Activated CD4-positive, alpha-beta T cell treated with anti-CD3 and anti-CD28 coated beads, Interleukin-2, amount 50 U/mL, for 1 hour (primary cell): ENCODE measurements at places on chromosomes 5 and 9.

DNA sequence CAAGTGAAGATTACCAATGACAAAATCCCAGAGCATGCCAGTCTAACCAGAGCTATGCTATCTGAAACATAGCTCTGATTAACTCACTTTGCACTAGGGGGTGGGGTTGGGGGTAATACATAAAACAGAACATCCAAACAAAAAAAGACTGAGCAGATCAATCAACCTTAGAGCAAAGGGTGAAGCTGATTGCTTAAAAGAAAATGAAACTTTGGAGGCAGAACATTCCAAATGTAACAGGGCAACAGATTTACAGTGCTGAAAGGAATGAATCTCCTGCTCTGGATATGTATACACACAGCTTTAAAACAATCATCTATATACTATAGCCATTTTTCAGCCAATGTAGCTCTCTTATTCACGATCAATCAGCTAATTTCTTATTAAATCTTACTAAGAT, 4.9 kb downstream of the IL6ST start:
- no peak for DNase-seq

DNA sequence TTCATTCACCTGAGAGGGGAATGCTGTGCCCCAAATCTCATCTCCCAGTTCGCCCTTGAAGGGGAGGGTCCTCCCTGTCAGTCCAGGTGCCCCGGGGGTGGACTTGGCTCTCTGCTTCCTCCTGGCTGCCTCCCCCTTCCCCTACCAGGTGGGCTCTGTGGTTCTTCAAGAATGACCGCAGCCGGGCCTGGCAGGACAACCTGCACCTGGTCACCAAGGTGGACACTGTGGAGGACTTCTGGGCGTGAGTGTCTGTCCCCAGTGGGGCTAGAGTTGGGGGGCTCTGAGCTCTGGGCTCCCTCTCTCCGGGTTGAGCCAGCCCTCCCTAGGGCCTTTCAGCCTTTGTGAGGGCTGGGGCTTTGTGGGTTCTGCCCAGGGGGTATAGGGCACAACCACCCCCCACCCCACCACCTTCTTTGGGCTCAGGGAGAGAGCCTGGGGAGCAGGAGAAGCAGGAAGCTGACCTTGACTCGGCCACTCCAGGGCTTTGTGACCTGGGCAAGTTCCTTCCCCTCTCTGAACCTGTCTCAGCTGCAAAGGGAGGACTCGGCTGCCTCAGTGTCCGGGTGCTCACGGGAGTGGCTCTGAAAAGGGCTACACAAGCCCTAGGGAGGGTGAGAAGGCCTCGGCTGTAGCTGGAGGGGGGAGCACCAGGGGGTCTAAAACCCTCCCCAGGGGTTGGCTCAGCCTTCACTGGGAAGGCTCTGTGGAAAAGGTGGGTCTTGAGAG, 3.6 kb upstream of the TSPAN17 start:
- DNase-seq = no peak

DNA sequence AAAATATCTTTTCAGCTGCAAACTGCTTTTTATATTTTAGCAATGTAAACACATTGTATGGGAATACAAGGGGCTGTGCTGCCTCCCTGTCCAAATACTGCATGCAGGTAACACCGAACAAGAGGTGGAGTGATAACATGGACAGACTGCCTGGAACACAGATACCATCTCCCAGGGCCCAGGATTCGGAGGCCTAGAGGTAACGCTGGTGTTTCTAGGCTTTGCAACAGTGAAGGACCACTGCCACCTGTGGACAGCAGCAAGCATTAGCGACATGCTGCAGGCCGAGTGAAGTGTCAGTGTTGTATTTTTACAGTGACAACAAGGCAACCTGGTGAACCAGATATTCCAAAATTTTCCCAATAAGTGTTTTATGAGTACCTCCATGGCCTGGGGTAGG, 379.1 kb downstream of the DMRT2 start:
- DNase-seq = no peak

- no peak for DNase-seq
Observed at GRCh38 chr9:89678396-89679015, 73.7 kb downstream of the GADD45G start.

DNA sequence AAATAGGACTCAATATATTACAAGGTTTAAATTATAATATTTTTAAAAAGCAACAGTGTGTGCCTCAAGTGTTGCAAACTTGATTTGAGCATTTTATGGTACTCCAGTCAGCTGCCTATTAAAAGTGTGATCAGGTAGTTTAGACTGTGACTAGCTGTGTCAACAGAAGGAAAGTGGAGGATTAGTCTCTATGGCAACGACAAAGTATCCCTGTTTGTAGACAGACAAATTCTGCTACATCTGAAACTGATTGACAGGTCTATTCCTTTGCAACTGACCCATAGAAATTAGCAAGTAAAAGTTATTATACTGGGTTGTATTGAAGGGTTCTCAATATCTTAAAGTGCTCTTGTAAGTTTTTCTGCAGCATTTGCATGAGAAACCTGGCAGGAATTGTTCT, 249.8 kb upstream of the ARRDC3 start:
- no peak for DNase-seq

GRCh38 chr5:123105864-123106263, 16.8 kb downstream of the PRDM6 start:
- no peak for DNase-seq

GRCh38 chr5:16603701-16604100, 13.1 kb downstream of the RETREG1 start:
- no peak for DNase-seq

DNA sequence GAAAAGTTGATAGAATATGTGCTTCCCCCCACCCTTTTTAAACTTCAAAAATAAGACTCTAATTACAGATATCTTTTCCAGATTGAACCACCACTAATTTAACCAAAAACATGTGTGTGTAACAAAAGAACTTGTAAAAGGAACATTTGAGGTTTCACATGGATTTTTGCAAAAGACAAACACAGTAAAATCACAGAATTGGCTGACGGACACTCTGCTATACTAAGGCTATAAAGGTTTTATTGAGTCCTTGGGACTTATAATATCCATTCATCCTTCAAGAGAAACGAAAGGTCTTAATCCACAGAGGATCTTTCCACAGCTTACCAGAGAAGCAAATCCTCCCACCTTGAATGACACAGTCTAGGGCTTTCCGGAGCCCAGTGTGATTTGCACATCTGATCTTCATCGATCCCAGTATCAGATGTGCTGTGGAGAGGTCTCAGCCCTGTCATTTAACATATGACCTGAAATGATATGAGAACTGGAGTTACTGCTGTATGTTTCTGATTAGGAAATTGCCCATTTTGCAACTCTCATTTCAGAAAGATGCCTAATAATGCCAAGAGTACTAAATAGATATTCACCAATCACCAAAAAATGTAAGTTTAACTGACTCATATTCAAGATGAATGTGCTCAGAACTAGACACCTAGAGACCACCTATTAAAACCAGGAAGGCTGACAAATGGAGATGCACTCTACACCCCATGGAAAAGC, 256.5 kb upstream of the FBXL7 start:
- no peak for DNase-seq

DNA sequence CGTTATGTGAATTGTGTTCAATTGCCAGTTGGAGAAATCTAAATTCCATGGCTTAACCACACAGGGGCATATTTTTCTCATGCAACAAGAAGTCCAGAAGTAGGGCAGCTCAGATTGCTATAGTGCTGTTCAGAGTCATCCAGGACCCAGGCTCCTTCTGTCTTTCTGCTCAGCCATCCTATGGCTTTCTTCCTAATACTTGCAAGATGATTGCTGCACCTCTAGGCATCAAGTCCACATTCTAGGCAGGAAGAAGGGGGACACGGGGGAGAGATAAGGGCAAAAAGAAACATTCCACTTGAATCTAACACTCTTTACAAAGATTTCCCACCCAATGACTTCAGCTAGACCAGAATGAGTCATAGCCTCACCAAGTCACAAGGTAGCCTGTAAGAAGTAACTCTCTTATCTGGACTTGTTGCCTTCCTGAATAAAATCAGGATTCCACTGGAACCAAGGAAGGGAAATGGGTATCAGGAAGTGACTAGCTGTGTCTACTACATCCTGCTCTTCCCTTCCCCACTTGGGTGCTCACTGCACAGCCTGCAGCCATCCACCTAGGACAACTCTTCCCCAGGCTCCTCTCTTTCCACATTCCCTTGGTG, 5.3 kb downstream of the ERAP2 start:
- DNase-seq = no peak

- DNase-seq = no peak
Observed at GRCh38 chr5:168076561-168076991, 214.9 kb upstream of the WWC1 start.

DNA sequence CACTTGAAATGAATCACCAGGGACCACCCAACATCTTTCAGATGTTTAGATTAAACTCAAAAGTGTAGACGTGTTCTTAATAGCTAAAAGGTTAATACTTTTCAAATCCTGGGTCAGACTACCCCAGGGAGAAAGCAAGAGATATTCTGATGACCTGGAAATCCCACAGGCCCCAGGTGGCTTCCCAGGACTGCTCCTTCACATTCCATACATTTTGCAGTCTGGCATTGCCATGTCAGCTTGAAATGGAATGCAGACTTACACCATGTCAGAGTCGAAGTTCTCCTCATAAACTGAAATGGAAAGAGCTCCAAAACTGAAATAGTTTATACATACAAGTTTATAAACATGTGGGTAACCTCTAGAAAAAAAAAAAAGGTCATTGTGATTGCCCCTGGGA, 61.5 kb downstream of the TMEM167A start:
- DNase-seq = no peak

DNA sequence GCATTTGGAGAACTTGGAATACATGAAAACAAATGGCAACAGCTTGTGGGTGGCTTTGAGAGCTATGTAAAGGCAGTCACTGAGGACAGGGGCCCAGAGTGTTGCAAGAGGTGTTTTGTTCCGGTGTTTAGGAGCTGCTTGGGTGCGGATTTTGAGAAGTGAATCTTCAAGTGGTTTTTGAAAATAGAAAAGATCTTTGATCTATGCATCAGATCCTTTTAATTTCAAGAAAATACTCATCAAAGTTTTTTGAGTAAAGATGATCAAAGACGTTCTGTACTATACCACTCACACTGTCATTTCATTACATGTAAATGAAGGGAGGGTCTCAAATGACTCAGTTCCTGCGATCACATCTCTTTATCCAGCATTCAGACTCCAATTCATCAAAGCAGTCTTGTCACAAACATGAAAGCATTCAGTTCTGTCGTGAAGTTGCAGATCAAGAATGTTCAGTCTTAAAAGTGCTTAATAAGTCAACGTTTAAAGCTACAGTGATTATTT, 112.5 kb downstream of the WDR41 start:
- DNase-seq = peak; percentile 8

DNA sequence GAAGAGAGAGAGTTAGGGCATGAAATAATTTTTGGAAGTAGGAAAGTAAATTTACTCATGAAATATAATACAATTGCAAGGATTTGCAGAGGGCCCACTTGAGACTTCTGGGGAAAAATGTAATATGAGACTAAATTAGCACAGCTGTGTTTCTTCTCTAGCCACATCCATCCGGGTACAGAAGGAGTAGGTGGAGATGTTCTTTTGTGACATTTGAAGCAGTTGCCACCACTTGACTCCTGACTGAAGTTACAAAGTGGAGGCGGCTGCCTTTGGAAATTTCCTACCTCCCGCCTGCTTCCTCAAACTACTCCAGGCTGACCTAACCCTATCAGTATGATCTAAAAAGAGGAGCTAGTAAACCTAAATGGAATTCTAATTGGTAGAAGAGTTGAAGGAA, 58.1 kb upstream of the SHISAL2B start:
- DNase-seq = no peak

GRCh38 chr9:93096131-93096802, at the start of gene CARD19:
TSS of gene CARD19 (plus strand) at chr9:93096217. CDS start at chr9:93096346, 129 bp downstream.
- peak; percentile 47 for DNase-seq

DNA sequence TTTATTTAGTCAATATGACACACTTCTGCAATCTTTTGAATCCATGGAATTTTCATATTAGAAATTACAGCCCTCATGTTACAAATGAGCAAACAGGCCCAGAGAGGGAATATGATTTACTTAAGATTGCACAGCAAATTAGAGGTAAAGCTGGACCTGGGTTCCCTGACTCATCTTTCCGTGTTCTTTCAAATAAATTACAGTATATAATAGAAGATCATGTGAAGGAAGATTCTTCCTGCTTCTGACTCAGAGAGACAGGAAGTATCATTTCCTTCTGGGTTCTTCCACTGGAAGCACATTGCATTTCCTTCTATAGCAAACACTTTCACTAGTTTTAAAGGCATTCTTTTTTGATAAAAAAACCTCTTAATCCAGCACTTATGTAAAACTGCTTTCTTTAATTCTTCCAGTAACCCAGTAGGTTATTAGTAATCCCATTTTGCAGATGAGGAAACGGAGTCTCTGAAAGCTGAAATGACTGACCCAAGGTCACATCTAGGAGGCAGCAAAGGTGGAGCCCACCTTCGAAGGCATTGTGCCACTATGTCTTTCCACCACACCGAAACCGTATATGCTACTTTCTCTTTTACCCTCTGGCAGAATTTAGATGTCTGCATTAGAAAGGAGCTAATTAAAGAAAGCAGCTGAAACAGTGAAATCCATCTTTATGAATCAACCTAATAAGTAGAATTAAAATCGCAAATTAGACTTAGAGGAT, 566.7 kb upstream of the KLF4 start:
- DNase-seq = no peak

DNA sequence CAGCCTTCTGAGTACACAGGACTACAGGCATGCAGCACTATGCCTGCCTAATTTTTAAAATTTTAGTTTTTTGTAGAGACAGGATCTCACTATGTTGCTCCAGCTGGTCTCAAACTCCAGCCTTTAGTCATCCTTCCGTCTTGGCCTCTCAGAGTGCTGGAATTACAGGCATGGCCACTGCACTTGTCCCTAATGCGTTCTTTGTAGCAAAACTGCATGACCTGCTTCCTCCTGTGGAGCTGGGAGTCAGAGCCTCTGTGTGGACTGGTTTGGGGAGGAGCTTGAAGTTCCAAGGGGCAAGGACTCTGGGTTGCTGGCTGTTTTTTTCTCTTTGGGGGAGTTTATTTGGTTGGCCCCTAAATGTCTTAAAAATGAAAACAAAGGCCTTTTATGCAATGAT, 22.7 kb upstream of the ANKRD34B start:
- no peak for DNase-seq

GRCh38 chr5:179137016-179137642, 77.0 kb downstream of the ZNF354C start:
- no peak for DNase-seq

- no peak for DNase-seq
Observed at GRCh38 chr5:157649101-157649500, 3.1 kb downstream of the SOX30 start.

DNA sequence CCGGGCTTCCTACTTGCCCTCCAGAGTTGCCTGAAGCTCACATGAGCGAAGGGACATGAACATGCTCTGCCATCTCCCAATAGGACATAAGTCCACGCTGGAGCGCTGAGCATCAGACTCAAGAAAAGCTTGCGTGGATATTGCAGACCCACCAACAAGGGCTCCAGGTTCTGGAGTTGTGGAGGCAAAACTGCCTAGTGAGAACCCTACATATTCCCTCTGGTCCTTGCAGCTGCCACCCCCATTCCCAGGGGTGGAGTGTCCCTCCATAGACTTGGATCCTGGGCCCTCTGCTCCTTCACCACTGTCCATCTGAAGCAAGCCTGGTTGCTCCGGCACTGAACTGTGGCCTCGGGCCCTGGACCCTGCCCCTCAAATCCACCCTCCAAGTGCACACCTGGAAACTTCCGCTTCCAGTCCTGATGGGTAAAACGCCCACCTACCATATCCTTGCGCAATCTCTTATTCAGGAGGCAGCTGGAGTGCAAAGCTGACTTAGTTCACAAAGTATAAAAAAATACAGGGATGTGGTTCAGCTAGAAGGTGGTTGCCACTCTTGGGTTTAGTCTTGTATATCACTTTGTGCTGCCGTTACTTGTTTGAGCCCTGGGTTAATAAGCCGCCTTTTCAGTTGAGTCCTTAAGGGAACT, 28.0 kb downstream of the HRH2 start:
- DNase-seq = no peak
